Fibroblast of lung (primary cell): ENCODE measurements at places on chromosomes 4 and X. TPM values are rescaled to one million over a fixed set of nuclear protein-coding genes. Genes with fewer than 3 reads are reported as not detected.

Gene S100G
- total RNA-seq = not detected in 2 replicates

Gene ZCCHC18
- 0.66 and 1.3 TPM in 2 replicates for total RNA-seq

Gene MAGEA2
- total RNA-seq = not detected in 2 replicates

Gene EDNRA
- total RNA-seq = 0.77 and 2.0 TPM in 2 replicates

Gene KIT
- 0.50 and 0.51 TPM in 2 replicates for total RNA-seq

Gene TKTL1
- total RNA-seq = not detected in 2 replicates

Gene ABCG2
- total RNA-seq = 0.51 and 1.3 TPM in 2 replicates

Gene KIF4A
- 1.8 and 5.6 TPM in 2 replicates for total RNA-seq

Gene LRIT3
- total RNA-seq = under 0.01 TPM in 2 replicates

Gene ETNPPL
- total RNA-seq = not detected in 2 replicates

Gene GPR119
- total RNA-seq = not detected in 2 replicates

- no peak for DNase-seq
Measured at GRCh38 chr4:7403001-7403400, 31.7 kb downstream of the PSAPL1 start.

DNA sequence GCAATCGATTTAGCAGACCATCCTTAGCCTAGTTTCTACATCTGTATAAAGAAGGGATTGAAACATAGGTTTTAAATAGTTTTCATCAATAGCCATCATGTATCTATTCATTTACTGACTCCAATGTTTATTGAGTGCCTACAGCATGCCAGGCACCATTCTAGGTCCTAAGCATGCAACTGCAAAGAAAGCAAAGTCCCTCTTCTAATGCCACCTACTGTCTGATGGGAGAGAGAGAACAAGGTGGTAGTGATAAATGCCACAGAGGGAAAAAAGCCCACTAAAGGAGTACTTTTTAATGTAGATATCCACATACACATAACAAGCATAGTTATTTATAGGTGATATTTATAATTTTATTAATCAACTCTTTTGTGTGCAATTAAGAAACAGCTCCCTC lies 67.6 kb upstream of the PPARGC1A start:
- no peak for DNase-seq

DNA sequence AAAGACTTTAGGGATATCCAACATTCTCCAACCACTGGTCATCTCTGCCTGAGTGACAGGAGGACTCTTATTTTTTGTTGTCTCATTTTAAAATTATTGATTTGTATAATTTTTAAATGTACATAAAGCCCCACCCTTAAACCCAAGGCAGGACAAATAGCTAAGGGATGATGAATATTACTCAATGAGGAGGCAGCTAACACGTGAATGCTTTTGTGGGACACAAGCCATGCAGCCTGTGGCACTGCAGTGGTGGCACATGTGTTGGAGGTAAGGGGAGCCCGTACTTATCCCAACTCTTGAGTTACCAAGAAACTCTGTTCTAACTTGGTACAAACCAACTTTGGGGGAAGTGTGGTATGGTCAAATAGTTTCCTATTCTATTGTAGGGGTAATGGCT lies 19.5 kb downstream of the MID1IP1 start:
- no peak for DNase-seq

- no peak for DNase-seq
Measured at GRCh38 chr4:188876881-188877280, 737.6 kb downstream of the TRIML1 start.

DNA sequence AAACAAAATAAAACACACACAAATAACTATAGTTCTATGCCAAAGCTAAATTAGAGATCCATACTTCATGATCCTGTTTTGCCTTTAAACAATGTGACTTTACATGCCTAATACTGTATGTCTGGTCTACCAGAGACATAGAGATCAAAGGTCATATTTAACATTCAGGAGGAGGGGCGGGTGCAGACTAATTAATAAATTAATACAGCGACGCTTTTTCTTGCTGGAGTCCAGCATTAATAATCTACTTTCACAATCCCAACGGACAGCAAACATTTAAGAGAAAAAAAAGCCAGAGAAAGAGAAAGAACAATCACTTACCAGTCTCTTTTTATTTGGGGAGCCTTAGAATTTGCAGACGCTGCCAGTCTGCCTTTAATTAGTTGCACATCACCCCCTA lies 509 bp downstream of the CXXC4 start:
- DNase-seq = no peak

GRCh38 chr4:46554760-46555465 lies 165.0 kb upstream of the GABRA2 start:
- DNase-seq = no peak

DNA sequence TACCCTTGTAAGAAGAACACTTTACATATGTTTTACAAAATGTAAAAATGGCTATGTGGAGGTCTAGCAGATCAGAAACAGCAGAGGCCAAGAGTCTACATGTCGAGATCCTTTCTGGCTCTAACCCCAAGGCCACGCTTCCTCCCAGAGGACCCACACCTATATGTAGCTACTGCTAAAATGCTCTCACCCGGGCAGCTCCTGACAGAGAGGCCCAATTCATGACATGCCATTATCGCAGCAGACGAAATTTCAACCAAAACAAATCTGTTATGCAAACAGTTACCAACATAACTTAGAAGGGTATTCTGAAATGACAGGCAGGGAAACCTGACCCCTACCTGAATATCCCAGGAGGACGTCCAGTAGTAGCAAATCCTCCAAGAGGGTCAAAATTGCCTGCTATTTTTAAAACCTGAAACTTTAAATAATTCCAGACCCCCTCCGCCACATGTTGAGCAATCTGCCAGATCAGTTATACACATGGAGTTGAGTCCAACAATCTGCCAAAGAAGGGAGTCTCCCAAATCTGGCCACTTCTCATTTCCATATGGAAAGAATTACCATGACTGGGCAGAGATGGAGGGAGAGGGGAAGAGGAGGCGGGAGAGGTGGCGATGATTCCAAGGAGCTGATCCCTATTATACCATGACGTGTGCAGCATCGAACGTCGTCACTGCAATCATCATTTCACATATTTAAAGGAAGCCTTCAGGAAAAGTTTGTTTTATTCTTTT lies 192.9 kb upstream of the TBL1X start:
- peak; percentile 79 for DNase-seq

- no peak for DNase-seq
Measured at GRCh38 chr4:102722740-102723139, 38.0 kb downstream of the MANBA start.

DNA sequence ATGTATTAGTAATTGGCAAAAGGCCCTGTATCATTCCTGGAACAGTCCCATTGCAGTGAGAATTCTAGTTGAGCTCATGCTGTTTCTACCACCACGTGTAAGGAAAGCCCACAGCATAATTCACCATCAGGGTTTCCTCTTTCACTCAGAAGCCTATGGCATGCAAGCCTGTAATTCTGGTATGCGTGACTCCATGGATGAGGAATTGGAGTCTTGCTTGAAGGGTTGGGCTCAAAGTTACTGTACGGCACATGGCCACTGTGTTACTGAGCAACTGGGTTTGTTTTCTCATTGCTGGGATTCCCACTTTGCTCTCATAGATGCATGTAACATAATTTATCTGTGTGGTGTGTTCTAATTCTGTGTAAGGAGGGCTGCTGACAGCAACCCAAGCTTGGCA lies 132.3 kb upstream of the NR3C2 start:
- no peak for DNase-seq

DNA sequence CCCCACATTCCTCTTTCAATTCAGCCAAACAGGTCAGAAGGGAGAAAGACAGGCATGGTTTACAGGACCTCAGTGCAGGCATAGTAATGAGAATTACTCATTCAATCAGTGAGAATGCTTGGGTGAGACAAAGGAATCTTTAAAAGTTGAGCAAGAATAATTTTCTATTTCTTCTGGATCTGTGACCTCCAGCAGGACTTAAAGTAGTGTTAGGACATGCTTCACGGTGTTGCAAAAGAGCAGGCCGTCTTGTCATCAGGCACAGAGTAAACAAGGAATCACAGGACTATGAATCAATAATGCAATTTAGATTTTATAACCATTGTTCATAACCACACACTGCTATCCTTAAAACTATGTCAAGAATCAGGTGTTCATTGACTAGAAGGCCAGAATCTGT lies 130.6 kb upstream of the GLRA2 start:
- no peak for DNase-seq

DNA sequence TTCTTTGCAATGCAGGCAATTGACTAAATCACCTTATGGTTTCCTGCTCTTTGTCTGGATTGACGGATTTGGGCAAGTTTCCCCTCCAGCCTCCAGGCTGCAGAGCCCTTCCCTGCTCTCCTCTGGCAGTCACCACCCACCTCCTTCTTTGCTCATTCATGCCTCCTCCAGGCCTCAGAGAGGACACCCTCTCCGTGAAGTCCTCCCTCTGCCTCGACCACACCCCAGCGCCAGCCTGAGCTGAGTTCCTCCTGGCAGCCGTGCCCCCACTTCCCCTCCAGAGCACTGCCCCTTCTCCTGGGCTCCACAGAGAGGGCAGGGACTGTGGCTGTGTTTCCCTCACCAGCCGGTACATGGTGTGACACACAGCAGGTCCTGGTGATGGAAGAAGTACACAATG lies 53.7 kb downstream of the DCTD start:
- DNase-seq = no peak

DNA sequence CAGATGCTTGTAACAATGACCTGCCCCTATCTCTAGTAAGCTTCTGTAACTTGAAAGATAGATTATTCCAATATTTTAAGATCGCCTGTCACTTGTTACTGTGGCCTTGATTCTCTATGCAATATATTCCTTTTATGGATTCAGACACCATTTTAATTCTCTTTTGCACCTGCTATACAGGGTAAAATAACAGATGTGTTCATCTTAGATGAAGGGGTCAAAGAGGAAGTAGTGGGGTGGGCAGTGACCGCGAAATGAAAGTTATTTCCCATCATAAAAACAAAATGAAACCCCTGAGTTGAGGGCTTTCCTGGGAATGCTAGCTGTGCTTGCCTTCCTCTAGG lies 175.9 kb downstream of the TSPAN5 start:
- no peak for DNase-seq

DNA sequence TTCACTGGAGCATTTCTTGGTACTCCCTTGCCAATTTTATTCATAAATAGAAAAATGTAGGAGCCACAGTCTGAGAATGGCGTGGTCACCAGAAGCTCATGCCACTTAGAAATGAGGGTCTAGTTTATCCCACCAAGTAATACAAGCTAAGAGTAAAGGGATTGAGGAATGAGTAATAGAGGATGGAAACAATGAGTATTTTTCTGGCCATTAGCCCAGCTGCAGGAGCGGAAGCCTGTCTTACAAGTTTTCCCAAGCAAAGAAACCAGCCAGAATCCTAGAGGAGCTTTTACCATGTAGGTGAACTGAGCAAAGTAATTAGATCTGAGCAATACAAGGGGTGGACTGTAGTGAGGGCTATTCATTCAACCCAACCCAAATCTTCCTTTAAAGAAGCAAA lies 160.7 kb upstream of the NPY2R start:
- peak; percentile 74 for DNase-seq

DNA sequence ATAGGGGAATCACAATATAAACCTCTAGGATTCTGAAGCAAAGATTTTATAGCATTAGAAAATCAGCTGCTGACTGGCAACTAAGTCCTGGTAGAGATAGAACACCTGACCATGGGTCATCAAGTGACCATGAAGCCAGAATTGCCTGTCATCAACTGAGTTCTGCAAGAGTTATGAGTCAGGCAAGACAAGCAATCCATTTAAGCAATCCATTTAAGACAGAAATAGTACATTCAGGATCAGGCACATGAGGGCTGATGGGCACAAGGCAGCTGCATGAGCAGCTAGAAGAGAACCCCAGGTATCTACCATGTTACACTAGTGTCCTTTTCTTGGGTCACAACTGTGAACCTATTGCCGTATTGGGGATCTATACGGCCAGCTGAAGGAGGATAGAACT lies 98.9 kb downstream of the SPRY1 start:
- DNase-seq = no peak

DNA sequence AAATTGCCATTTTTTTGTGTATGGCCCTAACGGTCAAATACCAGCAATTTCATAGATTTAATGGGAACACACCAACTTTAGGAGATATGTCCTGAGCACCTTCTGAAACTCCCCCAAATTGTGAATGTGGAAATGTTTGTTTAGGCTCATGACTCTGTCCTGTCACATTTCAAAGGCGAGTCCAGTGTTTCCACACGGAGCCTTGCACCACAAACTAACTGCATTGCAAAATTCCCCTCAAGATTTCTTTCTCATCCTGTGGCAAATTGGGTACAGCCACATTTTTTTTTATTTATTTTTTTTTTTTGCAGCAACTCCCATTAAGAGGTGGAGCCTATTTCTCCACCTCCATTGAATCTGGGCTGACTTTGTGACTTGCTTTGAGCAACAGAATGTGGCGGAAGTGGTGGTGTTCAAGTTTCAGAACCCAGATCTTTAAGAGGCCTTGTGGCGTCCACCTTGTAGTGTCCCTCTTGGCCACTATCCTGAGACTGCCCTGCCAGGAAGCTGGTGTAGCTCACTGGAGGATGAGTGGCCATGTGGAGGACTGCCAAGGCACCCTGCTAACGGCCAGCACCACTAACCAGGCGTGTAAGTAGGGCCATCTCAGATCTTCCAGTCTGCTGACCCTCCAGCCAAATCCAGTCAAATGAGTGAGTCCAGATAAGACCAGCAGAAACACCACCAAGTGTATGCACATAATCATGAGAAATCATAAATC lies 172.4 kb upstream of the SCML1 start:
- DNase-seq = peak; percentile 73

GRCh38 chr4:168696280-168696679 lies 199.4 kb downstream of the PALLD start:
- no peak for DNase-seq

GRCh38 chr4:159946983-159947615 lies 844.2 kb downstream of the RAPGEF2 start:
- DNase-seq = peak; percentile 50

DNA sequence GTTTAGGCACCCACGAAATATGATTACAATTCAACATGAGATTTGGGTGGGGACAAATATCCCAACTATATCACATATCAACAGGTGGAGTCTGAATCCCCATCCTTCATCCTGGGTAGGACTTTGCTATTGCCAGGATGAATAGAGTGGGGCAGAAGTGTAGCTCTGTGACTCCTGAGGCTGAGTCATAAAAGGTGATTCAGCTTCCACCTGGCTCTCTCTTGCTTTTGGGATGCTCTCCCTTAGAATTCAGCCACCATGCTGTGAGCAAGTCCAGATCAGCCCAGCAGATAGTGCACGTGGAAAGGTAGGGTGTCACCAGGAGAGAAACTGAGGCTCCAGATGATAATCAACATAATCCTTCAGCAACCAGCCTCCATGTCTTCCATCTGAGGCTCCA lies 193.8 kb upstream of the BCOR start:
- DNase-seq = no peak

- no peak for DNase-seq
Measured at GRCh38 chrX:109719264-109719663, 13.8 kb downstream of the ACSL4 start.

- DNase-seq = no peak
Measured at GRCh38 chr4:177680308-177680707, 238.1 kb upstream of the AGA start.

GRCh38 chr4:156620786-156621185 lies 350.8 kb downstream of the PDGFC start:
- peak; percentile 44 for DNase-seq

- DNase-seq = no peak
Measured at GRCh38 chr4:106659371-106659770, 290.8 kb upstream of the GIMD1 start.

- peak; percentile 35 for DNase-seq
Measured at GRCh38 chr4:175309041-175309440, 390.9 kb downstream of the ADAM29 start.
